ENCODE measurements at places on chromosomes 5 and 9. TPM values are rescaled to one million over a fixed set of nuclear protein-coding genes. Genes with fewer than 3 reads are reported as not detected.

Gene LHFPL2
- total RNA-seq: 0.21 TPM

Gene GHR
- total RNA-seq: not detected

Gene ZSWIM6
- 5.7 TPM for total RNA-seq

- no peak for DNase-seq
Observed at GRCh38 chr5:125034331-125034730, 287.9 kb upstream of the ZNF608 start.

GRCh38 chr5:137236849-137237507 is 262.1 kb downstream of the SPOCK1 start:
- no peak for DNase-seq
